A549 treated with GW870086 at 1 μM for 4 hours (cell line): ENCODE measurements at places on chromosomes 5 and 9. TPM values are rescaled to one million over a fixed set of nuclear protein-coding genes. Genes with fewer than 3 reads are reported as not detected.

The SPATA31A3 gene
- not detected in 5 replicates for total RNA-seq

The SHB gene
- total RNA-seq: 37.8 to 54.5 TPM (median 52.7 TPM) in 5 replicates

The TAF11L12 gene
- 0.14 TPM in 1 of 5 replicates, not detected in the others for total RNA-seq

The FOXD1 gene
- 14.7 to 22.1 TPM (median 19.3 TPM) in 5 replicates for total RNA-seq

The ANGPTL2 gene
- not detected in 5 replicates for total RNA-seq

The TTC23L gene
- 0.13 to 0.31 TPM (median 0.20 TPM) in 4 of 5 replicates, not detected in the other for total RNA-seq

The CFAP90 gene
- 0.37 to 0.84 TPM (median 0.53 TPM) in 5 replicates for total RNA-seq

The NTNG2 gene
- total RNA-seq: 0.93 to 2.6 TPM (median 1.5 TPM) in 5 replicates

The GRIN1 gene
- 0.30 to 0.61 TPM (median 0.40 TPM) in 5 replicates for total RNA-seq

The FAM221B gene
- total RNA-seq: not detected in 5 replicates
